ENCODE measurements at places on chromosomes 16 and 17. TPM values are rescaled to one million over a fixed set of nuclear protein-coding genes. Genes with fewer than 3 reads are reported as not detected.

- no peak for DNase-seq
These were observed 552 bp downstream of the C17orf58 start for GRCh38 chr17:67995570-67996263.

Gene SMIM36
- total RNA-seq, result not detected

Gene LYRM1
- total RNA-seq, result 37.3 TPM

Gene ZNF629
- total RNA-seq, result 22.9 TPM

Gene TOP2A
- total RNA-seq, result 26.2 TPM

Gene CHRNE
- total RNA-seq, result 1.7 TPM

- DNase-seq, result no peak
These were observed 129.4 kb downstream of the ASIC2 start for GRCh38 chr17:33163533-33164168.

Gene COG4
- 52.1 TPM for total RNA-seq

Gene SLC16A11
- total RNA-seq, result 3.2 TPM

- no peak for DNase-seq
These were observed 92.4 kb upstream of the NACA2 start for GRCh38 chr17:61683466-61683865.

- DNase-seq, result no peak
These were observed 15.0 kb downstream of the PLCD3 start for GRCh38 chr17:45117334-45117733.

GRCh38 chr17:8041249-8041928 is 2.5 kb downstream of the ALOX15B start:
- DNase-seq, result no peak

- no peak for DNase-seq
These were observed at the start of gene CRYM for GRCh38 chr16:21277927-21278706. Gene CRYM (minus strand): TSS chr16:21278290. CDS start chr16:21278251, 39 bp downstream.

- no peak for DNase-seq
These were observed 1.5 kb upstream of the CARD14 start for GRCh38 chr17:80168371-80168770.

DNA sequence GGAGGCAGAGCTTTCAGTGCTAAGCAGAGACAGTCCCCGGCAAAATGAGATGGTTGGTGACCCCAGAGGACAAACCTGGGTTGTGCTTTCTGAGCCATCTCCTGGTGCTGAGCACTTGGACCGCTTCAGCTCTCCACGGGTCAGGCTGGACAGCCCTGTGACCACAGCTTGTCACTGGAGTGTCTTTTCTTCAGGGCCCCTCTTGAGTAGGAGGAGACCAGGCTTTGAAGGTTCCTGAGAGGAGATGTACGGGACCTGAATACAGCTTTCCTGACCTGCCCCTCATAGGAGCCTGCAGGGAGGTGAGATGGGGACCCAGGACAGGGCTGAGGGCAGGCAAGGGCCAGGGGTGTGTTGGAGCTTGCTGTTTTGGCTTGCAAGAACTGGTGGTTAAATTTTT is 17.8 kb upstream of the ADGRG1 start:
- DNase-seq, result peak; percentile 63

DNA sequence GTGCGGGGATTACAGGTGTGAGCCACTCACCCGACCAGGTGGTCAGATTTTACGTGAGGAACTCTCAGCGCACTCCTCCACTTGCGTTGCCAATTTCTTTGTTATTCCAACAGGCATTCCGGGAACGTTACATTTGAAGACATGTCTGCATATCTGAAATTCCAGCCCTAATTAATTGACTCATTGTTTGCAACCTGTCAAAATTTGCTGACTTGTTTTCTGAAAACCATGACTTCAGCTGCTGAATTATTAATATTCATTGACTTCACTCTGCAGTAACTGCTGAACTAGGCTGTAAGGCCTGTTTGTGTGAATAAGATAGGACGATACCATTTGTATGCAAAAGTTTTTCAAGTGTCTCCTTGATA is 16.6 kb downstream of the G6PC1 start:
- DNase-seq, result no peak

- DNase-seq, result no peak
These were observed 68.8 kb downstream of the CEP112 start for GRCh38 chr17:66123163-66123562.

GRCh38 chr17:77503293-77503655 is 362.5 kb downstream of the SEC14L1 start:
- DNase-seq, result peak; percentile 44

Gene GNG13
- total RNA-seq, result not detected

Gene MYH2
- total RNA-seq, result not detected

GRCh38 chr17:68790492-68790891 is 164.7 kb downstream of the ABCA8 start:
- no peak for DNase-seq

- DNase-seq, result no peak
These were observed 115.5 kb upstream of the COX10 start for GRCh38 chr17:13953841-13954240.

DNA sequence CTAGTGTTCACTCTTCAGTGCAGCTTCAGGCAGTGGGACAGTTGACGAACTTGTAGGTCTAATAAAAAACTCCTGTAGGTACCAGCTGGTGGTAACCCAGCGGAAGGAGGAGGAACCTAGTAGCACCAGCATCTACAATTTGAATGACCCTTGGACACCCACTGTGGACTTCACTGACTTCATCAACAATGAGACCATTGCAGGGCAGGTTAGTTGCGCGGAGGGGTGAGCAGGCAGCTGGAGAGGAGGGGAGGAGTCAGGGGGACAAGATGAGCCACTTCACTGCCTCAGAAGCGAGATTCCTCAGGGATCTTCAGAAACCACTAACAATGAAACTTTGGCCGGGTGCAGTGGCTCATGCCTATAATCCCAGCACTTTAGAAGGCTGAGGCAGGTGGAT is 22.3 kb downstream of the AOC3 start:
- DNase-seq, result no peak

Gene PPM1D
- 13.0 TPM for total RNA-seq

DNA sequence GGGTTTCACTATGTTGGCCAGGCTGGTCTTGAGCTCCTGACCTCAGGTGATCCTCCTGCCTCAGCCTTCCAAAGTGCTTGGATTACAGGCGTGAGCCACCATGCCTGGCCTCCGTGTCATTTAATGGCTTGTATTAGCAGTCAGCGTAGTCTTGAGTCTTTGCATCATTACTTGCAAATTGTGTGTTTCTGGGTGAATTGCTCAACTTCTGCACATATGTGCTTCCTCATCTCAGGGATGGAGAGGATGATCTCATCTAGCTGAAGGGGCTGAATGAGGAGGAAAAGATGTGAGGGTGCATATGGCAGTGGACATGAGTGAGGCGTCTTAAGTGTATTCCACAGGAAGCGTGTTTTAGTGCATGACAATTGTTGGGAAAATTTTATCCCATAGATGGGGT is 155.8 kb downstream of the SNX29 start:
- DNase-seq, result no peak

Gene CACNG5
- total RNA-seq, result not detected

GRCh38 chr16:31251435-31251834 is 8.3 kb upstream of the ITGAM start:
- DNase-seq, result no peak

Gene RNF157
- 3.4 TPM for total RNA-seq

GRCh38 chr17:27319541-27320221 is 25.8 kb downstream of the WSB1 start:
- DNase-seq, result no peak

DNA sequence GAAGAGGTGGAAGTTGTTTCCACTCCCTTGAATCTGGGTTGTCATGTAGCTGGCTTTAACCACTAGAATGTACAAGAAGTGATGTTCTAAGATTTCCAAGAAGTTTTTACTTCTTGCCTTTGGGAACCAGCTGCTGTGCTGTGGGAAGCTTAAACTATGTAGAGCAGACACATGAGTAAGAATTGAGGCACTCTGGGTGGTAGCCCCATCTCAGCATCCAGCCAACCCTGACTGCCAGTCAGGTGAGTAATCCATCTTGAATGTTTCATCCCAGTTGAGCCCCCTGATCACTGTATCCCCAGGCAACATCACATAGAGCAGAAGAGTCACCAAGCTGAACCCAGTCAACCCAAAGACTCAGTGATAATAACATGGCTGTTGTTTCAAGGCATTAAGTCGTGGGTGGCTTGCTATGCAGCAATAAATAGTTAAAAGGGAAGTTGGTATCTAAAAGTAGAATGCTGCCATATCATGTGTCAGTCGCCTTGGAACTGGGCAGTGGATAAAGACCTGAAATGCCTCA is 62.8 kb upstream of the GPR139 start:
- DNase-seq, result no peak

DNA sequence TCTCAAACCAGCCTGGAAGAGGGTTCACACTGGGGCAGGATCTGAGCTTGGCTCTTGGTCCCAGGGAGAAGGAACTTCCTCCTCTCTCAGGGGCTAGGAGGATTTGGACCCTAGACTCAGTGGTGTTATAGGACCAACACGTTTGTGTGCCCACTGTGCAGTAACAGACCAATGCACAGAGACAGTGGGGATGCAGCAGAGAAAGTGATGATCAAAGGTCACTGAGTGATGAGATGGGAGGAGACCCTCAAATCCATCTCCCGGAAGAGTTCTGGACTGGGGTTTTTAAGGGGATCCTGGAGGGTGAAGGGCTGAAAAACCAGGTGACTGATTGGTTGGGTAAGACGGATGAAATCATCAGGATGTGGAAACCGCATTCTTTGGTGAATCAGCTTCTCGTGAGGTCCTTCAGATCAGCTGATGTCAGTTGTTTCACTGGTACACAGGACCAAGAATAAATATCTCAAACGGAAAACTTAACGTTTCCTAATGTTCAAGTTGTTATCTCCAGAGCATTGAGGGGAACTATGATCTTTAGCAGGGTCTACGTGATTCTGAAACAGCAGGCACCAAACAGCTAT is 3.3 kb upstream of the VAC14 start:
- no peak for DNase-seq

DNA sequence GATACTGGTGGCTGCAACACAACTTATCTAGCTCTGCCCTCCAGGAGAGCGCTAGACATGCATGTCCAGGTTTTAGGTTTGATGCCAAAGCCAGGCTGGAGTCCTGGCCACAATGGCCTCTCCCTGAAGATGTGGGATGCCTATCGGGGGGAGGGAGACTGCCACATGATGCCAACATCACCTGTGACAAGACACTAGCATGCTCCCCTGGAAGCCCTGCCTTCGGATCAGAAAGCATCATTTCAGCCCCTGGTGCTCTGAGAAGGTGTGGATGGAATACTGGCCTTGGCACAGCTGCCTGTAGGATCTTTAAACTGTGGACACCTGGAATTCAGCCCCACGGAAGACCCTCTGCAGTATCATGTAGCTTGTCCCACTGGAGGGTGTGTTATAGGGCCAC is 93.5 kb downstream of the SHISA6 start:
- no peak for DNase-seq

Gene FOXN1
- 37.6 TPM for total RNA-seq

DNA sequence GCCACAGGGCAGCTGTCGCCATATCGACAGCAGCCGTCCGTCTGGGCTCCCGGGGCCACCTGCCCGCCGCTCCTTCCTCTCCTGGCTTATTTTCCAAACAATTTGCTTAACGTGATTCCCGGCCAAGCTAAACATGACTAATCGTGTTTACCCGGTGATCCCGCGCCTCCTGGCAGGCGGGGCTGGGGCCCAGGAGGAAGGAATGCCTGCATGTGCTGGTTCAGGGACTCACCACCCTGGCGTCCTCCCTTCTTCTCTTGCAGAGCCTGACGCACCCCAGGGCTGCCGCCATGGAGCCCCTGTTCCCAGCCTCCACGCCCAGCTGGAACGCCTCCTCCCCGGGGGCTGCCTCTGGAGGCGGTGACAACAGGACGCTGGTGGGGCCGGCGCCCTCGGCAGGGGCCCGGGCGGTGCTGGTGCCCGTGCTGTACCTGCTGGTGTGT is 6.1 kb downstream of the SSTR5 start:
- no peak for DNase-seq

DNA sequence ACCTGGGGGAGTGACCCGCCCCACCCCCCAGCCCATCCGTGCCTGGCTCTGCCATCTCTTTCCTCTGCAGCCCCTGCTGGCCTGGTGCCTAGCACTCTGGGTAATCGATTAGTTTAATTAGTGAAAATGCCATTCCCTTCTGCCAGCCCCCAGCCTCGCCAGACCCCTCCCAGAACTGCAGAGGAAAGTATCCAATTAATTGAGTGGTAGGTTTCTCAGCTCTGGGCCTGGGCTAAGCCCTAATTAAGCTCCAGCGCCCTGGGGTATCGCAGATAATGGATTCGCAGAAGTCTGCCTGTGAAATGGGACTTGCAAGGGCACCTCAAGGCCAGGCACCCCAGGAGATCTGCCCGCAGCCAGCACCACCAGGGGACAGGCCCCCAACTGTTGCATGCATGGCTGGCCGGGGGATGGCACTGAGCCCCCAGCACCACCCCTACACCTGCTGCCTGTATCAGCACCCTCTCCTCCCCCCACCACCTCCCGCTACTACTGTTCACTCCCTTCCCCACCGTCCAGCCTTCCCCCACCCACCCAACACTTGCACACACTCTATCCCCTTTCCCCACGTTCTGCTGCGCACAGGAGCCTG is 19.7 kb upstream of the SPPL2C start:
- no peak for DNase-seq

Gene CES5A
- not detected for total RNA-seq

Gene ACBD4
- total RNA-seq, result 6.8 TPM

DNA sequence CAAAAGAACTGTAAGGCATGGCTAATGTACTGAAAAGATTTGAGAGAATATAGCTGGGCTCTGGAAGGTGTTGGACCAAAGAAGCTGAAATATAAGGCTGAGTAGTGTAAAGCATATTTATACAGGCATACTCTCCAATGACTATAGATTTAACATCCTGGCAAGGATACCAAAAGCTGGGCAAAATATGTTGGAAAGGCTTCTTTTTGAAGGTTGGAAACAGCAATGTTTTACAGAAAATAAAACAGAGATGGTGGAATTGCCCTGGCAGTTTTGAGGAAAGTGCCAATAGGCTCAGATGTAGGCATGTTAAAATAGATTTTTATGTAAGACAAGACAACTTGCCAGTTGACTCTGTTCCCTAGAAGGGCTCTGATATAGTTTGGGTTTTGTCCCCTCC is 184.1 kb upstream of the SHISA6 start:
- DNase-seq, result no peak

DNA sequence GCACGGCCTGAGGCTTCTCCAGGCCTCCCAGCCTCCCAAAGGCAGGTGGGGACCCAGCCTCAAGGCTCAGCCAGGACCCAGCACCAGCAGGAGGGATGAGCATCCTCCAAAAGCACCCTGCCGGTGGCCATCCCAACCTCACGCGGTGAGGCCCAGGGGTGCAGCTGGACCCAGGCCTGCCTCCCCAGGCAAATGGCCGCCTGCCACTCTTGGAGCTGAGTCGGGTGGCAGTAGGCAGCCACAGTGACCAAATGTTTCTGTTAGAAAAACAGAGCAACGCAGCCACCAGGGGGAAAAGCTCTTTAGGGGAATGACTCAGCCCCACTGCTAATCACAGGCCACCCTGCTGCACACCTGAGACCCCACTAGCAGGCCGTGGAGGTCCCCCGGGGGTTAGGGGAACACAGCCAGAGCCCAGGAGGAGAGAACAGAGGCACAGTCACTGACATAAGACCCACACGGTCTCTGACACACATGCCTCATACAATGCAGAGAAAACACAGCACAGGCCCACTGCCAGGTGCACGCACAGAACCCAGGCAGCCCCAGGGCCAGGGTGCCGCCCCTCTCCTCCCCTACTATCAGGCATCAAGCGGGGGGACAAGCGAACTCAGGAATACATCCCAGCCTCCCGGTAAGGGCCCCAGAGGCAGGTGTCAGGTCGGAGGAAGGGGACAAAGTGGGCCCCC is 12.4 kb downstream of the BCAR1 start:
- DNase-seq, result no peak

Gene HSF4
- total RNA-seq, result 56.5 TPM

Gene KRTAP4-4
- total RNA-seq, result 7.7 TPM

GRCh38 chr16:86923656-86924055 is 345.3 kb downstream of the FOXL1 start:
- no peak for DNase-seq
